ENCODE measurements at places on chromosomes 7 and 10.
A peak's percentile ranks its signal among the peaks of the same experiment; 100 is the strongest.

DNA sequence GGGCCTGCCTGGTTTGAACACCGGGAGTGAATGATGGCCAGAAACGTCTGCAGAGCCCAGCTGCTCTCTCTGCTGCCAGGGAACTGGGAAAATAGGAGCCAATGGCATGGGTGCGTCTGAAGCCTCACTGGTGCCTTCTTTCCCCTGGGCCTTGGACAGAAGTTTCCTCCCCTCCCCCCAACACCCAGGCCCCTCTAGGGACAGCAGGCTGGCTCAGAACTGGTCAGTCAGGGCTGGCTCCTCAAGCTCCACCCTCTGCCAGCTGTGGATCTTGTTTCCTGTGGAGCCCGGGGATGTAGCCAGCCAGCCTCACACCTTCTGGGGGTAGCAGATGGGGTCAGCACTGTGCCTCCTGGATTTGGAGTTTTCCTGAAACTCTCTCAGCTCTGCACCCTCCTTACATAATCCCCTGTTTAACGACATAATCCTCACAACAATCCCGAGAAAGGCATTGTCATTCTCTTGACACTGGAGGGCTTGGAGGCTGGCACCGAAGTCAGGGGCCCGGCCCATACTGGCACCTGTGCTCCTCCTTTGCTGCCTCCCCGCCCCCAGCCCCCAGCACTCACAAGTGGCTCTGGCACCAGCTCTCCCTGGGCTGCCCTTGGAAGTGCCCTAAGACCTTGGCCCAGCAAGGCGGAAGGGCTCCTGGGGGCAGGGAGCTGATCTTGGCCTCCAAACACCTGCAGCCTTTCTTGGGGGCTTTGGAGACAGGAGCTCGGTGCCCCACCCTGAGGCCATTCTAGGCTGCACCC lies 5.7 kb downstream of the LDB3 start:
- no peak for DNase-seq

GRCh38 chr7:16918288-16918895 lies 36.6 kb upstream of the AGR3 start:
- DNase-seq: peak; percentile 57

DNA sequence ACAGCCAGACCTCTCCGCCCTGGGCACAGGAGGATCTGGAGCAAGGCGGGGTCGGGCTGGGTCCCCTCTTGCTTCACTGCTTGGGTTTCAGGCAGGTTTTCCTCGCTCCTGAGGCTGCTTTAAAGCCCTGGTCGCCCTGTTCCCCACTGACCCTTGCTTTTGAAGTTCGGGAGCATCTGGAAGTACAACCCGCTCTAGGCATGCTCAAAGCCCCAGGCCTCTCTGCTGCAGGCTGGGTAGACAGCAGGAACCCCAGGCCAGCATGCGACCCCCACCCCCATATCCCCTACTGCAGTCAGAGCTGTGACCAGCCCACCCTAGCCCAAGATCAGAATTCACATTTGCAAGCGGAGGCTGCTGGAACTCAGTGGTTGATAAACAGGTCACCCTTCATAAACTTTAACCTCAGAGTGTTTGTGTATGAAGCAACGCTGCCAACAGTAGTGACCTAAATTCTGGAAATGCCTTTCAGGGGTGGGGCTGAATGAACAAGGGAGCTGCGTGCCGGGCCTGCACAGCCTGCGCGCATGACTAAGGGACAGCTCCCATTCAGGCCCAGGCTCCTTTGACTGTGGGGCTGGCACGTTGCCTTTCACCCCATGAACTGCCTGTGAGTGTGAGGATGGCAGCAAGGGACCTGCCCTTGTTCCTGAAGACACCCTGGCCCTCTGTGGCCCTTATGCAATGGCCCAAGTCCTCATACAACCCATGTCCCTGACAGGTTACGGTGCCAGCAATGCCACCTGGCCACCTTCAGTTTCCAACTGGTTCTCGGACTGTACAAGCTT lies 52.5 kb downstream of the PROSER2 start:
- DNase-seq: no peak

DNA sequence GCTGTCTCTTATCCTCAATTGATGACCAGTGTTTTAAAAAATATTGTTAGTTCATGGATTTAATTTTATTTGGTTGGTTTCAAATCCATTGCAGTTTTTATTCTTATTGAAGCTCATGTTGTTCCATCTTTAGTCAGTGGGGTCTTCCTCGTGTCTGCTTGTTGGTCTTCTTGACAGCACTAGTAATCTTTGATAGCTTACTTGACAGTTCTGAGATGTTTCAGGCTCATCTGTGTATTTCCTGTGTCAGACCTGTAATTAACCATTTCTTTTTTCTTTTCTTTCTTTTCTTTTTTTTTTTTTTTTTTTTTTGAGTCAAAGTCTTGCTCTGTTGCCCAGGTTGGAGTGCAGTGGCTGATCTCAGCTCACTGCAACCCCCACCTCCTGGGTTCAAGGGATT lies 28.2 kb downstream of the SLK start:
- DNase-seq: no peak

GRCh38 chr10:17153321-17153720 lies 23.7 kb upstream of the CUBN start:
- DNase-seq: no peak

DNA sequence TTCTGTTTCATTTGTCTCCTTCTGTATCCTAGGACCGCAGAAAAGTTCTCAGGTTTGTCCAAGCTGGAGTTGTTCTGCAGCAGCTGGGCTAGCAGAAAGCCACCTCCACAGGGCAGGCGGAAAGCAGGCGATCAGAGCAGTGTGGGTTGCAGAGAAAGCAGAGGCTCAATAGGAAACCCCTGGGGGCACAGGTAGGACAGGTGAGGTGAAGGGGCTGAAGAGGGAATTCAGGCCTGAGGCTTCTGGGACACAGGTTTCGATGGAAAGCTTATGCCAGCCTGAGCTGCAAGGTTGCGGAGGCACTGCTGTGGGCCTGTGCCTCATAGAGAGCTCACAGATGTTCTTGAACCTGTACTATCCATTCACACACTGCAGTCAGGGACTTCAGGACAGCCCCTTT lies 194.9 kb upstream of the TPK1 start:
- DNase-seq: no peak

GRCh38 chr7:861222-861621 lies 15.1 kb upstream of the GET4 start:
- DNase-seq: no peak

- no peak for DNase-seq
Observed at GRCh38 chr10:68543004-68543918, 15.9 kb upstream of the SLC25A16 start.

DNA sequence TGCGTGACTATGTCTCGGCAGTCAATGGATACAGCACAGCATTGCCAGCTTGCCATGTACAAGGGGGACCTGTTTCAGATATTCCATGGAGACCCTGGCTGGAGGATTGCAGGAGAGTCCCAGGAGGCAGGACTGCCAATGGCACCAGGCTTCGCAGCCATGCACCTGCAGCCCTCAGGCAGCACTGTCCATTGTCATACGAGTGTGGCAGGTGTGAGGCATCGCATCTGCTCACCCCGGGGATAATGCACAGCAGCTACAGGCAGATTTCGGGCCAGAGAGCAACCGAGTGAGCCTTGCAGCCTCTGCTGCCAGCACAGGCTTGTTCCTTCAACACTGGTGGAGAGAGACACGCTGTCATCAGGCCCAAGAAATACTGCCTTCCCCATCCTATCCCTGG lies 415.1 kb downstream of the PAXIP1 start:
- no peak for DNase-seq

GRCh38 chr10:121926157-121926556 lies 1.7 kb downstream of the ATE1 start:
- DNase-seq: no peak

DNA sequence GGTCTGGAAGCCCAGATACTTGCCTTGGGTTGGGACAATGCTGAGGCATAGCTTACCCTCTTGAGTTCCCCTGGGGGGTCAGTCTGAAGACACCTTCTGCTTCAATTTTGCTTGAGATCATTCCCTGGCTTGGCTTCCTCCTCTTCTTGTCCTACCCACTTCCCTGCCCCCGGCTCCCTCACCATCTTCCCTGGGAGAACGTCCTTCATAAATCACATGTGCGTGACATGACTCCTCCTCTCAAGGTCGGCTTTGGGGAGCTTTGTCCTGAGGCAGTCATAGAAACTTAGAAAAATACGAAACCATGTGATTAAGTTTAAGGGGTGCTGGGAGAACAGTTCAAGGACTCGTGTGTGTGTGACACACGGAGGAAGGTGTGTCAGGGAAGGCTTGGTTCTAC lies 122.6 kb downstream of the SH2D4B start:
- no peak for DNase-seq

DNA sequence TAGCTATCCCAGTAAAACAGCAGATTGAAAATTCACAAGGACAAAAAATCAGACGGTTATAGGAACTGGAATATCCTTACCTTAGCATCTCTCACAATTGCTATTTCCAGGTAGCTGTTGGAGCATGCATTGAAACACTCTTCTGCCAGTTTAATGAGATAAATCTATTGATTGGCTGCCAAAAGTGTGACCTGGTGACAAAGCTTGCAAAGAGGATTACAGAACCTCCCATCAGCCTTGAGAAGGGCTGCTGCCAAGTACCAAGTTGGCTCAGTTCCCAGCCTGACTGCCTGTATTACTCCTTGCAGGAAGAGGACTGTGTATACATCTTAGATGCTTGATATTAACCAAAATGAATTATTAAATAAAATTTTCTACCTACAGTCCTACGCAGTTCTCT lies 5.1 kb downstream of the PRLHR start:
- DNase-seq: no peak

- DNase-seq: no peak
Observed at GRCh38 chr7:155203882-155204691, 93.6 kb upstream of the INSIG1 start.

- no peak for DNase-seq
Observed at GRCh38 chr10:86586516-86586915, 64.9 kb upstream of the WAPL start.

Data from neural crest cell (in vitro differentiated cells).